Stimulated activated CD4-positive, alpha-beta T cell treated with anti-CD3 and anti-CD28 coated beads, Interleukin-1b, Interleukin-23, amount 100 ng/mL, for 24 hours (primary cell): ENCODE measurements at places on chromosomes 7 and 10.
A peak's percentile ranks its signal among the peaks of the same experiment; 100 is the strongest.

- DNase-seq, result no peak
Observed at GRCh38 chr10:51416494-51416893, 282.9 kb downstream of the CSTF2T start.

GRCh38 chr10:86659161-86659691, 4.9 kb downstream of the OPN4 start:
- no peak for DNase-seq

- no peak for DNase-seq
Observed at GRCh38 chr7:120229084-120229483, 43.9 kb upstream of the KCND2 start.

DNA sequence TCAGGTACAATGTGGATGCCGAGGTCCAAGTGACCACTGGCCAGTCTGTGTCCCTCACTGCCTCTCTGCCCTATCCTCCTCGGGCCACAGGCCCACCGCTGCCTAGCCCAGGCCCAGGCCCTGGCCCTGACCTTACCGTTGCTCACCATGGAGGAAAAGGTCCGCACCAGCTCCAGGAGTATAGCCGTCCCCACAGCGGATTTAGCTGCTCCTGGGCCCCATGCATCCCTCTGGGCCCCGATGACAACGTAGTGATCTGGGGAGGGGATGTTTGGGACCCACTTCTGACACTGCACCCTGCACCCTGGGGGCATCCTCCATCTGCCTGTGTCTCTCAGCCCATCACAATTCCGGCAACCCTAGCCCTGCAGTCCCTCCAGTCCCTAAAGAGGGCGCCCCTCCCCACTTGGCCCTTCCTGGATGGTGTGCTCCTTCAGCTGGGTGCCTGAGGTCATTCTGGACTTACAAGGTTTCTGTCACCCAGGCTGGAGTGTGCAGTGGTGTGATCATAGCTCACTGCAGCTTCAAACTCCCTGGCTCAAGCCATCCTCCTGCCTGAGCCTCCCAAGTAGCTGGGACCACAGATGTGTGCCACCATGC, 12.1 kb downstream of the TFR2 start:
- no peak for DNase-seq

- no peak for DNase-seq
Observed at GRCh38 chr7:45068236-45069023, 20.3 kb downstream of the NACAD start.

- DNase-seq, result no peak
Observed at GRCh38 chr7:10706875-10707493, 266.7 kb upstream of the PHF14 start.

DNA sequence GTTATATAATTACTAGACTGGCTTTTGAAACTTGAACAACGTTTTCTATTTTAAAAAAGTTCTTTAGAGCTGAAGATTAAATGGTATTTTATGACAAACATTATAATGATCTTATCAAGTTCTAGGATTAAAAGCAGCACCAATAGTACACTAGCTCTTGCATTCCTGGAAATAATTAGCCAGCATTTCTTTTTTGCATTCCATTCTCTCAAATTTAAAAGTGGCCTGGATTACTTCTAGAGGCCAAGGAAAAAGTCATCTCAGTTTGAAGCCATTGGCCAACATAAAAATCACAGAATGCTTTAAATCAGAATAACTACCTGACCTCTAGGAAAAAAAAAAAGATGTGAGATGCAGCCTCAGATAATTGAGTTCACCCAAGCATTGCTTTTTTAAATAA, 1326.4 kb upstream of the SORCS1 start:
- DNase-seq, result no peak

- DNase-seq, result no peak
Observed at GRCh38 chr7:73829921-73830680, 695 bp upstream of the CLDN4 start.

- peak; percentile 24 for DNase-seq
Observed at GRCh38 chr7:117124591-117125220, 171.4 kb downstream of the ST7 start.

DNA sequence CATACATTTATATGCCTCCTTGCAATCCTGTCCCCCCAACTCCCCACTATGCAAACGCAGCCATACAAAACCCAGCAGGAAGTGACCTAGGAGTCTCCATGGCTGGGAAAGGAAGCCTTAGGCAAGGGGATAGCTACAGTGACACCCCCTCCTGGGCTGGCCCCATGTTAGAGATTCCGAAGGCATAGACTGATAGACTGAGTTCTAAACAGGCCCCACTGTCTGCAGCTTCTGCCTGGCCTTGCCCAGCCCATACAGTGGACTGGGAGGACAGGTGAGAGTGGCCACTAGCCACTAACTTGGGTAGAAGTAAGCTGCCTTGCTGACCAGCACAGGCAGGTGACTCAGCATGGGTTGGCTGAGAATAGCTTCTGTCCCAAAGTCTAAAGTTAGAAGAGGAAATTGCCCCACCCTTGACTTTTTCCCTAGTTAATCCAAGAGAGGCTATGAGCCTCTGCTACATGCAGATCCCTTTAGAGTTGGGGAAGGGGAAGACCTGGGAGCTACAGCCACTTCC, 106.3 kb downstream of the C10orf105 start:
- DNase-seq, result no peak
